ENCODE measurements at places on chromosomes 7 and 10.

DNA sequence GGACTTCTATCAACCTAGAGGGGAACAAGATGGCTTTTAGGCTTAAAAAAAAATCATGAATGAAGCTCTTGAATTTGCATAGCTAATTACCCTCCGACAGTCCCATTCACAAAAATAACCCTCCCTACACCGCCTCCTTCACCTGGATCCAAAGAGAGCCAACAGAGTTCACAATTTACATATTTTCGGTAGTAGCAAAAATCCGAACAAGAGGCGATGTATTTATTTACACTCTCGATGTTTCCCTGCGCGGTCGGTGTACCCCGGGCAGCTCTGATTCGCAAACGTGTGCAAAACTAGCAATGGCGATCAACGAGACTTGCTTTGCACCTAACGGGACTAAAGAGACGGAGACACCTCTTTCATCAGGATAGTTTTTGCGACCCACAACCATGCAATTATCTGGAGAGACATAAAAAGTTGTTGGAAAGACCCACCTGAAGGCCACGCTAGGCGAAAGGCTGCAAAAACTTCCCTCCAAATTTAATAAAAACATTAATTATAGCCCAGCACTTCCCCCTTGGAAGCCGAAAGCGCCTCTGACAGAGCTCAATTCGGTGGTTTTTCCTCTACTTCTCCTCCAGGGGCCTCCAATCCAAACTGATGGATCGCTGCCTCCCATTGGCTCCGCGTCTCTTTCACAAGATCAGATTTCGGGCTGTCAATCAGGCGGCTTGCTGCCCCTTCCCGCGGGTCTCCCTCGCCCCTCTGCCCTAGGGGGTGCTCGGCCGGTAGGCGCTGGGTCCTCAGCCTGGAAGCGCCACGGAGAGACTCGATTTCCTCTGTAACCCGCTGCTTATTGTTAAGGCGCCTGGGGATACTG is at the start of gene ETV1:
Gene ETV1 (minus strand): TSS at position 541 of the 823 bp plus-strand sequence. CDS start 614 bp downstream, outside the sequence.
- DNase-seq = peak; percentile 46

- DNase-seq = no peak
Observed at GRCh38 chr10:72889391-72889831, 4.1 kb upstream of the OIT3 start.

DNA sequence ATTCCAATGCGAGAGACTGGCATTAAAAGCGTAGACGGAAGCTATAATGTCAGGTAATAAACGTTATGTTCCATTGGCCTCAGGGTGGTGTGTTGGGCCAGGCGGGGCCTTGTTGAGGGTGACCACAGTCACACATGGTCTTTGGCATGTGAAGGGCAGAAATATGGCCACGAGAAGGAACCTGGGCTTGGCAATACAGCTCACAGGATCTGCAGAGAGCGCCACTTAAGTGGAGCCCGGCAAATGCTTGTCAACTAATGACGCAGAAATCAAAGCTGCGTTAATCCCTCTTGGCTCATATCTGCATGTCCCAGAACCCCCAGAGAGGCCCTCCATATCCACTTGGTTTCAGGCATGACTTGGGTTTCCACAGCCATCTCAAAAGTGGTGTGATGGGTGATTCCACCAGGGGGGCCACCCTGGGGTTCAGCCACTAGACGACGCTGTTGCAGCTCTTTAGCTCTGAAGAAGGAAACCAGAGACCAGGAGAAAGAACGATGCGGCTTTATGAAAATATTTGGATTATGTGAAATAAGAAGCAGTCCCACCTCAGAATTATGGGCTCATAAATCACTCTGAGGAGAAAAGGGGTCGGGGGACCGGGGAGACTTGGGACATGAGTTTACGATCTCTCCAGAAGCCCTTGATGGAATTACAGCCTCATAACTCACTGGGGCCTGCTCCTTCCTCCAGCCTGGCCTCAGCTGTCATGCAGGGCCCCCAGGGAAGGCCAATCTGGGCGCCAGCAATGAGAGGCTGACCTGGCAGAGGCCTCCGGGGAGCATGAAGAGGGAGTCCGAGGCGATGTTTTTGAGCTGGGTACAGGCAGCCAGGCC is 462.5 kb downstream of the PLXNA4 start:
- DNase-seq = no peak

- no peak for DNase-seq
Observed at GRCh38 chr7:138500892-138501291, 40.8 kb downstream of the TRIM24 start.

GRCh38 chr10:124025660-124026588 is 67.5 kb downstream of the CHST15 start:
- no peak for DNase-seq

Data from psoas muscle (tissue), 8 donors.